ENCODE measurements at places on chromosomes 1 and 21.
A peak's percentile ranks its signal among the peaks of the same experiment; 100 is the strongest.

- no peak for DNase-seq
These were observed 15.2 kb upstream of the GPR153 start for GRCh38 chr1:6275826-6276782.

DNA sequence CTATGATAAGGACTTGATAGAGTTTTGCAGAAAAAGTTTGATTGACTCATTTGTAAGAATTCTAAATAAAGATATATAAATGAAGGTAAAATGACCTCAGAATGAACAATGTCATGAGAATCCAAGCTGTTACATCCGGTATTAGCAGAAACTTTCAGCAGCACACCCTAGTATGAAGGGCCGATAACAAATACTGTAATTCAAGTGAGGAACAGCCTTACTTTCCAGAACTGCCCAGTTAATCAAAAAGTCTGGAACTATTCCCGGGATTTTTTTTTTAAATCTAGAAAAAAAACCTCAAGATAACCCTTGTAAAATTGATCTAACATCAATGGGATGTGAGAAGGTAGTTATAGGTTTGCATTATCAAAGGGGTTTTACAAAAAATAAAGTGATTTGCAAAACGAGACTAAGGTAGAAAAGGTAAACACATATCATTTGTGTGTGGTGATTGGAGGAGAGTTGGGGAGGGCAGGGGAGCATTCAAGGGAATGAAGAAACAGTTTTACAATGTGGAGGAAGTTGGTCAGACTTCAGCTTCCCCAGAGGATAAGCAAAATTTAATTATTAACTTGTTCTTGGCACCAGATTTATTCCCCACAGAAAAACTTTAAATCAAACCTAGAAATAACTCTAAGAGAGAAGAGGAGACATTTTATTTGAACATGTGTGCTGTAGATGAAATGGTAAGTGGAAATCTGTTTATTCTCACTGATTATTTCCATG is 75.9 kb upstream of the VCAM1 start:
- DNase-seq: no peak

DNA sequence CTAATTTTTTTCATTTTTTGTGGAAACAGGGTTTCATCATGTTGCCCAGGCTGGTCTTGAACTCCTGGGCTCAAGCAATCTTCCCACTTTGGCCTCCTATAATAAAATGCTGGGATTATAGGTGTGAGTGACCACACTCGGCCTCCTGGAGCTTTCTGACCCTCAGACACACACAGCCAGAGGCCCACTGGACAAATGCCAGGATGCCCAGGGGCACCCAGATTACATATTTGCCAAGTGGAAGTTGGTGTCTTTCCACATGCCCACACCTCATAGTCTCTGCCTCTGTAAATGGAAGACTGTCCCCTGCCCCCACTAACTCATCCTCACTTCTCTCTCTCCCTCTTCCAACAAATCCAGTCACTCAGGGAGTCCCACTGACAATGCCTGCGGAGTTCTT is 63.4 kb upstream of the LRP8 start:
- DNase-seq: no peak

DNA sequence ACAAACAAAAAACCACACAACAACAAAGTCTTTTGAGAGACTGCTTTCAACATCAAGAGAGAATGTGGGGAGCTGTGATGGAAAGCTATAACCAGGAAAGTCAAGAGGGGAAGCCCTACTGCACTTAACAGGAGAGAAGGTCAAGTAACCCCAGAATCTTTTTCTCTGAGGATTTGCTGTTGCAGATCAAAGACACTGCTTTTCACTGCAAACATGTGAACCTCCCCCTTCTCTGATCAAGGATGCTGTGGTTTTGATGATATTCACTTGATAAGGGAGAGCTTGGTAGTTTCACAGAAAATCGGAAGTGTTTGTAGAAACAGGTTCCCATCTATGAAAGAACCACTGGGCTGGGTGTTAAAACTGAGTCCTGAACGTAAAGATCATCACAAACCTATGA is 4.8 kb downstream of the ETV3 start:
- no peak for DNase-seq

DNA sequence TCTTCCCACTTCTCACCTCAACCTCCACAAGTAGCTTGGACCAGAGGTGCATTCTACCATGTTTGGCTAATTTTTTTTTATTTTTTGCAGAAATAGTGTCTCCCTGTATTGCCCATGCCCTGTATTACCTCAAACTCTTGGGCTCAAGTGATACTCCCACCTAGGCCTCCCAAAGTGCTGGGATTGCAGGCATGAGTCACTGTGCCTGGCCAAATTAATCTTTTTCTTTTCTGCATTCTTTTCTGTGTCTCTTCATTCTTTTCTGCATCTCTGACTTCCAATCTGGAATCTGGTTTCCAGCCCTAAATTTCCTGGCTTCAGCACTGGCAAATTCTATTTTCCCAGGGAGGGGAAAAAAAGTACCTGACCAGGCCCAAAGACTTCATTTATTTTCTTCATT is 31.2 kb upstream of the TACSTD2 start:
- DNase-seq: no peak

GRCh38 chr1:24021403-24022266 is 41.5 kb upstream of the SRSF10 start:
- no peak for DNase-seq

- no peak for DNase-seq
These were observed 60.2 kb downstream of the ODF2L start for GRCh38 chr1:86335916-86336315.

GRCh38 chr21:36909423-36909822 is 57.0 kb downstream of the HLCS start:
- no peak for DNase-seq

DNA sequence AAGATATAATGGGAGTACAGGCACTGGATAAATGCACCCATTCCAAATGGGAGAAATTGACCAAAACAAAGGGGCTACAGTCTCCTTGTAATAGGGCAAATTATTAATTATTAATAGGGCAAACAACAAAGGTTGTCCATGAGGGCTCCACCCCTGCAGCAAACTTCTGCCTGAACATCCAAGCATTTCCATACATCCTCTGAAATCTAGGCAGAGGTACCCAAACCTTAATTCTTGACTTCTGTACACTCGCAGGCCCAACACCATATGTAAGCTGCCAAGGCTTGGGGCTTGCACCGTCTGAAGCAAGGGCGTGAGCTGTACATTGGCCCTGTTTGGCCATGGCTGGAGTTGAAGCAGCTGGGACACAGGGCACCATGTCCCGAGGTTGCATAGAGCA is 33.7 kb downstream of the TNFSF4 start:
- DNase-seq: no peak

GRCh38 chr1:15406614-15407559 is 2.8 kb upstream of the EFHD2 start:
- DNase-seq: no peak

DNA sequence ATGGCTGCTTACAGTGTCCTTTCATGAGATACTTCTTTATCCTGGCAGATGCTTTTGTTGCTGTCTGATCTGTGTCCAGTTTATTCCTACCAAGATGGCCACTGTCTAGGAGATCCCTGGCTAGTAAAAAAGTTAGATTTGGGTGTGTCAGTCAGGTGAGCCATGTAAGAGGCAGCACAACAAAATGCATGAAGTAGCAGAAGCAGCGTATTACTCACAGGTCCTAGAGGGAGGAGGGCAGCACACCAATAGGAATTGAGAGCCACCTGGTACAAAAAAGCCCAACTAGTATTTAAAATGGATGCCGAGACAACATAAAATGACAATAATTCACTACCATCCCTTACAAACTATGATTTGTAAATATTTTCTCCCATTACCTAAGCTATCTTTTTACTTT is 22.8 kb upstream of the ZNF697 start:
- no peak for DNase-seq

- no peak for DNase-seq
These were observed 193.5 kb downstream of the PAPPA2 start for GRCh38 chr1:176656257-176656995.

DNA sequence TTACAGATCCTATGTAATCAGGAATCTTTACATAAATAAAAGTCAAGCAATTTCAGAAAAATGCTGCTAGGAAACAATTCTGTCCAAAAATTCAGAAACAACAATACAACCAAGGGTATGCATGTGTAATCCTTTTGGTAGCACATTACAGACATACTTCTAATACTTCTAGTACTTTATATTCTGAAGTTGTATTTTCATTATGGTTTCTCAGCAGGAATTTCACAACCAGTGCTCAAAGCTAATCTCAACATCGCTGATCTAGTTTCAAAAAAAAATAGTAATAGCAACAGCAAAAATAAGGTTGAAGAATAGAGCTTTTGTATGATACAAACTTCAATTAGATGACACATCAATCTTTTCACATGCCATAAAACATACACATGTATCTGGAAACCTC is 545.2 kb downstream of the LTN1 start:
- DNase-seq: no peak

DNA sequence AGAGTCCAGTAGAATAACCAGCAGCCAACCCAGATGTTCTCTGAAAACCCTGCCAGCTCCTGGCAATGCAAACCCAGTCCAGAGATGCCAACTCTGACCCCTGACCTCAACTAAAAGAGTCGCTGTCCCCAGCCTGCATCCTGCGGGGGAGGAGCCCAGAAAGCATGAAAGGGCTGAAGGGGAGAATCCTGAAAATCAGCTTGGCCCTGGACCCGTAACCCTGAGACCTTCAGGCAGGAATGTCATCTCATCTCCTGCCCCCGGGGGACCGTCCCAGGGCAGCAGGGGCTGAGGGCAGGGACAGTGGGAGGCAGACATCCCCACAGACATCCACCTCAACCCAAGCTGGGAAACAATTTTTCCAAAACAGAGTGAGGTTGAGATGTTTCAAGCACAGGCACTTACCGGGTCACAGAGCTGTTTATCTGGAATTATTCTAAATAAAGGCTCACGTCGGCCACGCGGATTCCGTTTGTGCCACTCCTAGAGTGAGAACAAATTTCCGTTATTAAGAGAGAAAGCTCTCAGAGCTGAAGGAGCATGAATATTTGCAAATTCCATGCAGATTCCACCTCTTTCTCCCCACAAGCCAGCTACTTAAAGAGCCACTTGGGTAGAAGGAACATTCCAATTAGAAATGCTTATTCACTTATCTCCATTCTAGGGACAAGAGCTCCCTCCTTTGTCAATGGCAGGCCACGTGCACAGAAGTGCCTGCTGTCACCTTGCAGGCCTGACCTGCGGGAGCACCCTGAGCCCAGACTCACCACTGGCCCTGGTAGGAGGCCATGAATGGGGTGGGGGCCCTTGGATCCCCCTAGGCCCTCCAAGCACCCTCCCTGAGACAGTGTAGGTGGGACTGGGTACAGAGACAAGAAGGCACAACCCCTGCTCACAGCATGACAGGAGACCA is 240.1 kb downstream of the NPHP4 start:
- DNase-seq: no peak

DNA sequence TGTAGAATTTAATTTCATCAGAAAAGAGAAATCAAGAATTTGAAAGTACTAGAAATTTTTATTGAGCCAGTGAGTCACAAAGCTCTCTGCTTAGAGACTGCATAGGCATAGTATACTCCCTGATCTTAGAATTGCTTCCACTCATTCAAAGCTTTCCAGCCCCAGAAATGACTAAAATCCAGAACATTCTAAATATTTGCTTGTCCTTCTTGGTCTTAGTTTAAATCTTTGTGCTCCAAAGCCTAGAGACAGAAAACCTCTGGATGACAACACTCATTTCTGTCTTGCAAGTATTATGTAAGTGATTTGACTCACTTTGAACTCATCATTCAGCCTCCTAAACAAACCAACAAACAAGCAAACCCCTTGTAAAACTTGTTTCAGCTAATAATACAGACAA is 74.2 kb downstream of the PTPRC start:
- DNase-seq: no peak

GRCh38 chr1:53362270-53362669 is 34.4 kb upstream of the LRP8 start:
- no peak for DNase-seq

GRCh38 chr21:35048706-35049617 is at the start of gene RUNX1:
RUNX1 (minus strand) TSS chr21:35049302.
- peak; percentile 69 for DNase-seq

DNA sequence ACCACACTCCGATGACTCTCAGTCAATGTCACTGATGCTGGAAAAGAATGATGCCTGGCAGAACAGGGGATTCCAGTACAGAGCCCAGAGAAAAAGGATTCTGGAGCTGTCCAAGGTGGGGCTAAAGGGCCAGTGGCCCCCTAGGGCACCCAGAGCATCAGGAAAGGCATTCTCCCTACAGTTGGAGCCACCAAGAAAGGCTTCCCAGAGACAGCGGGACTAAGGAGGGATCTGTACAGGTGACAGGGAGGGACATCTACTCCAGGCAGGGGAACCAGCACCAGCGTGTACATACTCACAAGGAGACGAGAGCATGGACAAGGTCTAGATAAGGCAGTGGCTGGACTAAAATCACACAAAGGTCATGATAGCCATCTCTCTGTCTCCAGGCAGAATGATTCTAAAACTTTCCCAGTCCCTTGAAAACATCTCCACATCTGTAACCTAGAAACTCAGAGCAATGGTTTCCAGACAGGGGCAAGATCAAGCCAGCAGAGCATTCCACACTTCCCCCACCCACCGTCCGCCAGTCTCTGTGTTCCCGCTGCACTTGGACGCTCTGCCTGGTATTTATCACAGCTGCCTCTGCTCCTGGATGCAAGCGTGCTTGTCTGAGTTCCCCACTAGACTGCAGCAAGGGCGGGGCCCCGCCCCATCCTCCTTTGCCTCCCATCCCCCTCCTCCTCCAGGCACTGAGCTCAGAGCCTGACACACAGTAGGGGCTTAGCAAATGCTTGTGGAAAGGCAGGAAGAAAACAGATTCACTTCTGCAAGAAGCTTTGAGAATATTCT is 111.6 kb upstream of the ZC3H12A start:
- DNase-seq: no peak

GRCh38 chr1:37157634-37158033 is 123.3 kb upstream of the GRIK3 start:
- DNase-seq: no peak

DNA sequence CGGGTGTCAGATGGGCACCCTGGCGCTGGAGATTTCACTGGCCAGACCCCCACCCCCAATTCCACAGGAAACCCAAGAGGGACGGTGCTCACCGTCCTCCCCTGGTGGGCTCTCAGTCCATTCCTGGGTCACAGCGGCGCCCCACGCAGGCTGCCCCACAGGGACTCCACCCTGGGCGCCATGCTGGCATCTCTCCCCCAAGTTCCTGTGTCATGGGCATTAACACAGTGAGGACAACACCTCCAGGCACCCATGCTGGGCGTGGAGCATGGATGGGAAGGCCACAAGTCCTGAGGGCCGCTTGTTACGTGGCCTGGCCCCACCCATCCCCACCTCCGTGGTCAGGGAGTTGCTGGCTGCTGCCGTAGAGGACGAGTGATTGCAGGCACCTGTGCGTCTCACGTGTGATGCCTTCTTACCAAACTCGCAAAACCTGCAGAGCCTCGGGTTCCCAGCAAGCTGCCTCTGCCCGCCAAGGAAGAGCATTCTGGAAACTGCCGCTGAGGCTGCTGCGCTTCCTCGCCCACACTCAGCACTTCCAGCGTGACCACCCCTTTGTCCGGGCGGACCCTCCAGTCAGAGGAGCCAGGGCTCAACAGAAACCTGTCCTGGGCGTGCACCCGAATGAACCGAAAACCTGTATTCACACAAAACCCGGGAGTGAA is 60.3 kb downstream of the SLX9 start:
- DNase-seq: no peak

Measured in stimulated activated CD8-positive, alpha-beta memory T cell treated with anti-CD3 and anti-CD28 coated beads, Interleukin-4, amount 100 ng/mL, for 24 hours (primary cell).